ENCODE measurements at places on chromosomes 11 and 22.

DNA sequence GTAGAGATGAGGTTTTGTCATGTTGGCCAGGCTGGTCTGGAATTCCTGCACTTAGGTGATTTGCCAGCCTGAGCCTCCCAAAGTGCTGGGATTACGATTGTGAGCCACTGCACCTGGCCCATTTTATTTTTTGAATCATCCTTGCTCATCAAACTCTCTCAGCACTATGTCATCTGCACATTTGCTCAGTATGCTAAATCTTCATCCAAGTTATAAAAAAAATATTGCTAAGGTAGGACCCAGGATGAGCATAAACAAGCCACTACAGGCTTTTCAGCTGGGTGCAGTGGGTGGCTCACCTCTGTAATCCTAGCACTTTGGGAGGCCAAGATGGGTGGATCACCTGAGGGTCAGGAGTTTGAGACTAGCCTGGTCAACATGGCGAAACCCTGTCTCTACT lies 510.1 kb upstream of the LARGE1 start:
- DNase-seq: no peak

- DNase-seq: no peak
These were observed 14.1 kb downstream of the TMEM123 start for GRCh38 chr11:102438311-102439062.

- DNase-seq: no peak
These were observed 7.2 kb downstream of the POLD4 start for GRCh38 chr11:67345920-67346819.

DNA sequence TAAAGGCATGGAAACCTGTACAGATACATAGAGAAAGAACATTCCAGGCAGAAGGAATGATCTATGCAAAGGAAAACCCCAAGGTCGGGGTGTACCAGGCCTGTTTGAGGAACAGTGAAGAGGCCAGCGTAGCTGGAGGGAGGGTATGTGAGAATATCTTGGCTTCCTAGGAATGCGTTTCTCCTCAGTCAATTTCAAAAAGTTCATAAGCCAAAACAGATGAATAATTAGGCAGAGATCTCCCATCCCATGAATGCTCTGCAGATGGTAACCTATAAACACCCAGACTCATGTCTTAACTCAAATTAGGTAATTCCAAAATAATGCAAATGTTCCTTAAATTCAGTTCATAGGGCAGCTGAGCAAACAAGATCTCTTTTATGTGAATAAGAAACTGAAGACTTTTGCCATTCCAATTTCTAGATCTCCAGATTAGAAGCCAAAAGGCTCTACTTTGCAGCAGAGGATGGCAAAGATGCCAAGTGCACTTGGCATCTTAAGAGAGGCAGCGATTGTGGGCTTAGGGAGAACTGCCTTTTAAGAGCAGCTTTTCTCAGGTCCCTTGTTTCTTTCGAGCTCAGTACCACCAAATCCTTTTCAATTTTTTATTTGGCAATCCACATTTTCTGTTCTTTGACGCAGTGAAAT lies 13.2 kb downstream of the FAM118B start:
- DNase-seq: no peak

DNA sequence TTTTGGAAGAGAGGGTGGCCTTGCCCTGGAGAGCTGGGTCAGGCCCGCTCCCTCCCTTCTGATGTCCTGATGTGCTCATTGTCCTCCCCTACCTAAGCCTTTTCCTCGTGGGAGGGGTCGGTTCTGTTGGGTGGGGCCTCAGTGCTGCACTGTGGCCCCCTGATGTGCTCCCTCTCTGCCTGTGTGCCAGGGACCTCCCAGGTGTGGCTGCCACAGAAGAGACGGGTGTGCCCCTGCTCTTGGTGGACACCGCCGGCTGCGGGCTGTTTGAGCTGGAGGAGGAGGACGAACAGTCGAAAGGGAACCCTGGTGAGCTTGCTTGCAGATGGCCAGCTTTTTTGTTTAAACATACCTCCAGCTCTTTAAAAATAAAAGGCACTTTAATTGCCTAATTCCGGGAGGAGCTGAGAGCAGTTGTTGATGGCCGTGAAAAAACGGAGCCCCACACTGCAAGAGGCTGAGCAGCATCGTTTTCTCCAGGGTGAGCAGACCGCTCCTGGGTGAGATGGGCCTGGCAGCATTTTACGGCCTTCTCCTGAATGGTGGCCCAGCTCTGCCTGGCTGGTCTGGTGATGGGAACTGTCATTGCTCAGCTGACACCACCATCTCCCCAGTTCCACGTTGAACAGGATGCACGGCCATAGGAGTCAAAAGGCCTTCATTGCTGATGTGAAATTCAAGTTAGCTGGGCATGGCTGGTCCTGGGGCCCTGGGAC lies 30.1 kb downstream of the IGHMBP2 start:
- no peak for DNase-seq

GRCh38 chr11:83681031-83681781 lies 395.0 kb upstream of the CCDC90B start:
- no peak for DNase-seq

DNA sequence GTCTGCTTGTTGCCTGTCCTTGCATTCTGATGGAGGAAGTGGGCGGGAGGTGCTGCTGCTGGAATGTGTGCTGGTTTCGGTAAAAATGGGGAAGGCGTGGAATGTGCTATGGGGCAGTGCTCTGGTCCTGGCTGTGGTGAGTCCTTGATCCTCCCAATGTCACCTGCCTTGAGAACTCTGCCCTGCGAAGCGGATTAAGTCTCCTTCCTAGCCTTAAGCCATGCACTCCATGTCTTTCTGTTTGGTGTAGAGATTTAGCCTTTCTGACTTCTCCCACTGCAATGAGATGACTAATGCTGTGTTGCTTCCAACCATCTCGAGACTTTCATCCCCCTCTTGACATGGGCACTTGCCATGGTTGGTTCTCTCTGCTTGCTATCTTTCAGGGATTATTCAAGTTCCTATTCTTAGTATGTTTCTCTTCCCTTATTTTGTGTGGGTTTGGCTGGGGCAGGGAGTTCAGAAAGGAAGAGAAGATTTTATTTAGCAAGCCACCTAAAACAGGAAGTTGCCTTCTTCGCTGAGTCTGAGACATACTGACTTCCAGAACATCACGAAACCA lies 687.9 kb downstream of the NTM start:
- DNase-seq: no peak

GRCh38 chr11:8032122-8032521 lies 45.0 kb downstream of the EIF3F start:
- DNase-seq: no peak

- DNase-seq: no peak
These were observed 100.6 kb downstream of the WNT7B start for GRCh38 chr22:45876136-45877035.

- no peak for DNase-seq
These were observed 9.3 kb upstream of the FXYD6 start for GRCh38 chr11:117885777-117886176.

- DNase-seq: no peak
These were observed 20.4 kb downstream of the ADAMTS8 start for GRCh38 chr11:130407978-130408377.

- DNase-seq: no peak
These were observed 37.5 kb downstream of the SMCO4 start for GRCh38 chr11:93505703-93506102.

- DNase-seq: no peak
These were observed 32.8 kb downstream of the RSPH14 start for GRCh38 chr22:23109079-23109347.

DNA sequence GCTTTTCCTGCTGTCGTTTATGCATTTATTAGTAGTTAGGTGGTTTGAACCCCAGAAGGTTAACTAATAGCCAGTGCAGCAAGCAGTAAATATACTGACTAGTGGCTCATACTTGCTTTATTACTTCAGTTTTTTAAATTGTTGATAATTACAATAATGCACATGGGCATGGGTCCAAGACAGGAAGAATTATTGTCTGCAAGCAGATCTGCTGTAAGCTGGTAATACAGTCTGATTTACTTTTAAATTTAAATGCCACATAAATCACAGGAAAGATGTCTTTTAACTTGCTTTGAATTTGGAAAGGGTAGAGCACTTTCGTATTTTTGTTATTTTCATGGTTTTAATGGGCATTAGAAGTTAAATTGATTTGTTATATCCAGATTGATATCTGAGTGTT lies 27.1 kb downstream of the APLP2 start:
- no peak for DNase-seq

DNA sequence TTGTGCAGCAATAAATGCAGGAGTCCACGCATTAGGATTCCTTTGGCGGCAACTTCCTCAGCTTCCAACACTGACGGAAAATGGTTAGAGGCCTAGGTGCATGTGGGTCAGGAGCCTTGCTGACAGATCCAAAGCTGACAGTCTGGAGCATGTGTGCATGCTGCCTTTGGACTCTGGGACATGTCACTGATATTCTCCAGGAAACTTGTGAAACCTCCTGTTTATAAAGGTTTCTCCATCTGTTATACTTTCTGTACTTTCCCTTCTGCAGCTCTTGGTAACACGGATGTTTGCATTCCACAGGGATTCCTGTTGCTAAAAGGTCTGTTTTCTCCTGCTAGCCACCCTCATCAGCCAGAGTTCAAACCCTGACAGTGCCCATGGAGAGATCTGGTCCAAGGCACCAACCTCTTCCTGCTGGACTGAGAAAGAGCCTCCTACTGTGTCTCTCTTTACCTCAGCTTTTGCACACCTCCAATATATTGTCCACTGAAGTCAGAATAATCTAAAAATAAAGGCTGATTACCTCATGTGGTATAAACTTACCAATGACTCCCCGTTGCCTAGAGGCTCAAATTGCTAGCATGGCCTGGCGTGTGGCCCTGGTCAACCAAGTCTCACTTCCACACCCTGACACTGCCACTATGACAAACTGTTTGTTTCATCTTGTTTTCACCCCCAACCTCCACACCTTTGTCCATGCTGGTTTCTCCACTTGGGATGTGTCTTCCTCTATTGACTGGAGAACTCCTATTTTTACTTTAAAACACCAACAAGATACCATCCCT lies 31.1 kb upstream of the LYVE1 start:
- DNase-seq: no peak

GRCh38 chr11:13036235-13036634 lies 27.1 kb downstream of the RASSF10 start:
- DNase-seq: no peak

DNA sequence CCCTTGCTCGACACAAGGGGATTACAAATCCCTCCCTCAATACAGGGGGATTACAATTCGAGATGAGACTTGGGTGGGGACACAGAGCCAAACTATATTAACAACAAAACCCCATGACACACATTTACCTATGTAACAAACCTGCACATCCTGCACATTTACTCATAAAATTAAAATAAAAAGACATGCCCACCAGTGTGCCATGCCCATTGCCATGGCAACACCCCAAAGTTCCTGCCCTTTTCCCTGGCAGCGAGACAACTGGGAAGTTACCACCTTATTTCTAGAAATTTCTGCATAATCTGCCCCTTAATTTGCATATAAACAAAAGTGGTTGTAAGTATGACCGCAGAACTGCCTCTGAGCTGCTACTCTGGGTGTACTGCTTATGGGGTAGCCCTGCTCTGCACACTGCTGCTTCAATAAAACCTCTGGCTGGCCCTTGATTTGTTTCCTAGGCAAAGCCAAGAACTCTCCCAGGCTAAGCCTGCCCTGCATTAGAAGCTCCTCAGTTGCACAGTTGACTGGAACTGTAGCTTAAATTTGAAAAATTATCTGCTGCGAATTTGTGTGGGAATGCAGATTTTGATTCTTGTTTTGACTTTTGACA lies 8.6 kb upstream of the INCENP start:
- no peak for DNase-seq

- DNase-seq: no peak
These were observed 769 bp upstream of the CDC42EP1 start for GRCh38 chr22:37559521-37559900.

DNA sequence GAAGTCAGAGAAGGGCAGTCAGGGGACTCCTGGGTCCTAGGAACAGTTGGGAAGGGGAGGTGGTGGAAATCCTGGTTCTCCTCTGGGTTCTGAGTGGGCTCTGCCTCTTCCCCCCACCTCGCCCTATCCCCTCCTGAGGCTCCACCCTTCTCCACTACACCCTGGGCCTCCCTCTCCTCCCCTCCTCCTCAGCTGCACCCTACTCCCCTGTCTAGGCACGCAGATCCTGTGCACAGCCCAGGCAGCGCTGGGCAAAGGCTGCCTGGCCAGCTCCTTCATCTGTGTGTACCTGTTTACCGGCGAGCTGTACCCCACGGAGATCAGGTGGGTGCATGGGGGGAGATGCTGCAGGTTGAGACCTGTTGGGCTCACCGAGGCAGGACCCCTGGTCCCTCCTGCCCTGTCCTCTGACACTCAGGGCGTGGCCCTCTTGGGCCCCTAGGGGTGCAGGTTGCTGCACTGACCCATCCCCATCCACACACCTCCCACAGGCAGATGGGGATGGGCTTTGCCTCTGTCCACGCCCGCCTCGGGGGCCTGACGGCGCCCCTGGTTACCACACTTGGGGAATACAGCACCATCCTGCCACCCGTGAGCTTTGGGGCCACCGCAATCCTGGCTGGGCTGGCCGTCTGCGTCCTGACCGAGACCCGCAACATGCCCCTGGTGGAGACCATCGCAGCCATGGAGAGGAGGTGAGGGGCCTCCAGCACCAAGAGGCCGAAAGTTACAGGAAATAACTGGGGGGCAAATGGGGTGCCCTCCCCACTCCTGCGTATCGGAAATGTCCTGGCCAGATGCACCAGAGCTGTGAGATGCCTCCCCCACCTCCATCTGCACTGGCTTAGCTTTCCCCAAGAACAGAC lies 25.3 kb upstream of the POLA2 start:
- no peak for DNase-seq

GRCh38 chr11:73929388-73929787 lies 21.4 kb upstream of the DNAJB13 start:
- no peak for DNase-seq

DNA sequence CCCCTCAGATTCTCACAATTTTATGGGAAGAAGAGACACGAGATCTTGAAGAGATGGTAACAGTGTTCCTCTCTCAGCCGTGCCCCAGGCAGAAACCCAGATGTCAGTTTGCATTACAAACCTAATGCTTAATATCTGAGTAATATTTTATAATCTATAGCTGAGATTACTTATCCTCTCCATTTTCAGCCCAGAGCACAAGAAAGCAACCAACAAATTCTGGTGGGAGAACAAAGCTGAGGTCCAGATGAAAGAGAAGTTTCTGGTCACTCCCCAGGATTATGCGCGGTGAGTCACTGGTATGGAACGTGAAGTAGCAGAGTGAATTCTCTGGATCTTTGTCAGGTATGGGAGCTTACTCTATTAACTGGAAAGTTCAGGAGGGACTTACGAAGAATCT lies 884 bp downstream of the CENATAC start:
- no peak for DNase-seq

DNA sequence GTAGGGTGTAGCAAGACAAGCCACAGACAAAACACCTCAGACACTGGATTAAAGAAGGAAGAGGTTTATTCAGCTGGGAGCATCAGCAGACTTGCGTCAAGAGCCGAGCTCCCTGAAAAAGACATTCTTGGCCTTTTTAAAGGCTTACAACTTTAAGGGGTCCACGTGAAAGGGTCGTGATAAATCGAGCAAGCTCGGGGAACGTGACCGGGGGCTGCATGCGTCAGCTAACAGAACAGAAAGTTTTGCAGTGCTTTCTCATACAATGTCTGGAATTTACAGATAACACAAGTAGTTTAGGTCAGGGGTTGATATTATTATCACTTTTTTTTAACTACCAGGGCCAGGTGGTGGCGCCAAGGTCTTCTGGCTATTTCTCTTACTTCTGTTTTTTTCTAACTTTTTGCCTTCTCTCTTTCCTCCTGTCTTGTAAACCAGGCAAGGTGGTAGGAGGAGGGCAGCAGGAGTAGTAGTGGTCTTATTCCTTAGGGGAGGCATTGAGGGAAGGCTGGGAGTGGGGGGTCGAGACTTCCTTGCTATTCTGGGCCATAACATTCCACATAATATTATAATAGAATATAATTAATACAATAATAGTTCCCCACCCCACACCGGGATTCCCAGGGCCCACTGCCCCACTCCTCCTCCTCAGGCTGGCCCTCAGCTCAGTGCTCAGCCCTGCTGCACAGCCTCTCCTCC lies 587 bp upstream of the ALDH3B1 start:
- no peak for DNase-seq

GRCh38 chr11:78840623-78841022 lies 266.0 kb upstream of the NARS2 start:
- DNase-seq: no peak
